Glomerular endothelial cell (primary cell): ENCODE measurements at places on chromosomes 4 and X.

DNA sequence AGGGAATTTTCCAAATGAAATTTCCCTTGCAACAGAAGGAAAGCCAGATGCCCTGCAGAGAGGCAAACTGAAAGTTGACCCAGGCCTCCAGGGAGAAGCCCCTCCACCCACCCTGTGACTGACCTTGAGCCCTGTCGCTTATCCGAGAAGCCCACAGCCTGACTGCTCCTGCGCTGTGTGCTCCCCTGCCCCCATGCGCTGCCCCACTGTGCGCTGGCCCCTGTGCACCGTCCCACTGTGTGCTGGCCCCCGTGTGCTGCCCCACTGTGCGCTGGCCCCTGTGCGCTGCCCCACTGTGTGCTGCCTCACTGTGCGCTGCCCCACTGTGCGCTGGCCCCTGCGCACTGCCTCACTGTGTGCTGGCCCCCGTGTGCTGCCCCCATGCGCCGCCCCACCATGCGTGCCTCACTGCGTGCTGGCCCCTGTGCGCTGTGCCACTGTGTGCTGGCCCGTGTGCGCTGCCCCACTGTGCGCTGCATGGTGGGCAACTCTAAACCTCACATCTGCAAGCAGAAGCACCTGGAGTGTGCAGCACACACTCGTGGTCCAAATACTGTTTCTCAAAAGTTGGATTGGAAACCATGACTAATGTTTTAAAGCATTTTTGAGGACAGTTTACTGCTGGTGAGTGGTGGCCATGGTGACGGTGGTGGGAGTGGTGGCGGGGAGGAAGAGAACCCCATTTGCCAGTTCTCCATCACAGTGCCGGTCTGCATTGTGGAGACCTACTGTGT, 8.3 kb upstream of the GRPEL1 start:
- DNase-seq = no peak

GRCh38 chrX:47571215-47571614, 10.2 kb downstream of the ARAF start:
- no peak for DNase-seq

GRCh38 chrX:65587616-65588526, 53.3 kb upstream of the LAS1L start:
- DNase-seq = no peak

GRCh38 chrX:21734175-21734574, 23.7 kb downstream of the SMPX start:
- no peak for DNase-seq

- no peak for DNase-seq
These were observed 3.1 kb upstream of the SLC26A1 start for GRCh38 chr4:996030-996996.

DNA sequence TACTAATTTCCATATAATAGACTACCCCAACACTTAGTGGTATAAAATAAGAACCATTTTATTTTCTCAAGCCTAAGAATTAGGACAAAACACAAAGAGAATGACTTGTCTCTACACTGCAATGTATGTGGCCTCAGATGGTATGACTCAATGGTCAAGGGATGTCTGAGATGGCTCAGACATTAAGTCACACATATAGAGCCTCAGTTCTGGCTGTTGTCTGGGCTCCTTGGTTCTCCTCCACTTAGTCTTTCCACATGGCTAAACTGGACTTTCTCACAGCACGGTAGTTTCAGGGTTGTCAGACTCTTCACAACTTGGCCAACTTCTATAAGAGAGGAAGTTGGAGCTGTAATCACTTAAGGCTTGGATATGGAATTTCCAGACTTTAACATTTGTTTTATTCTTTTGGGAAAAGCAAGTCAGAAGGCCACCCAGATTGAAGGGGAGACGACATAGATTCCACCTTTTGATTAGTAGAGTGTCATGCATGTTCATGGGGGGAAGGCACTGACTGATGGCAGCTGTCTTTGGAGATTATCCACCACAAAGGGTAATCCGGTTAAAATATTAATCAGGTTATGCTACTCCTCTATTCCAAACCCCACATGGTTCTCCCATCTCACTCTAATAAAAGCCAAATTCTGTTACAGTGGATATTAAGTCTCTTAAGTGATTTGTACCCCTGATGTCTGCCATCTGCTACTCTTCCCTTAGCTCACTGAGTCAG, 9.4 kb downstream of the IL15 start:
- DNase-seq = no peak

DNA sequence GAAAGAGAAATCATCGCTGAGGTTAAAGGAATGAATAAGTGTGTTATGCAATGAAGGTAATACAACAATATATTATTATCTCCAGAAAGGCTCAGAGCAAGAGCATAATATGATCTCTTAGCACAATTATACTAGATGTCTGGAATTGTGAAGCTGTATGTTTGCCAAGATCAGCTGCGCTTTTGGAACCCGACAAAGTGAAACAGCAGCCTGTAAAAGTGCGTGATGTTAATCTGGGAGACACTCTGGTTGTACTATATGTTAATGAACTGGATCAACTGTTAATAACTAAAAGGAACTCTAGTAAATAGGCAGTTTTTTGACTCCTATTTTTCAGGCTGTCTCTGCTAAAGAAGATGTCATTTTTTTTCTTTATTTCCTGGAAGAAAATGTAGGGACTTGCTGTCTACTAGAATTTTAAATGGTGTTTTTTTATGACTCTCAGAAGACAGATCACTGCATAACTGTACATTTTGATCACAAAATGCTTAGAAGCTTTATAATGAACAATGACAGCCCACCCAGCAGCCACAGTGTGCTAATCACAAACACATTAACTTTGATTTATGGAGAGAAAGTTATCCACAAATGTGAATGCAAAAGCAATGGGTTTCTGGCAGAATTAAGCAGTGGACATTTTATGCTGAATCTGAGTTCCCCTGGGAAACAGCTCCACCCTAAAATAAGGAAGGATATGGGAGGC, 50.2 kb downstream of the UGT2B28 start:
- DNase-seq = no peak

GRCh38 chr4:123649645-123650391, 253.2 kb downstream of the SPRY1 start:
- no peak for DNase-seq

DNA sequence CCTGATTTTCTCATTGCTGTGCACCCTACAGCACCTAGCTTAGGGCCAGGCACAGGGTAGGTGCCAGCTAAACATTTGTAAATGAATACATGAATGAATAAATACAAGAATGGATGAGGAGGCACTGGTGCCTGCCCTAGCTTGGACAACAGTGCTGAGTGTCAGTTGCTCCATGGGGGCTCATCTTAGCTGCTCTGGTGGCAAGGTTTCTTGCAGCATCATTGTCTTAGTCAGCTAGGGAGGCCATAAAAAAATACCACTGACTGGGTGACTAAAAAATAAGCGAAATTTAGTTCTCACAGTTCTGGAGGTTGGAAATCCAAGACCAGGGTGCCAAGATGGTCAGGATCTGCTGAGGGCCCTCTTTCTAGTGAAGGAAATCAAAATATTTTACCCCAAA, 31.2 kb downstream of the TMEM31 start:
- no peak for DNase-seq

- no peak for DNase-seq
These were observed 124.1 kb upstream of the PDHA2 start for GRCh38 chr4:95715830-95716229.

GRCh38 chr4:77777135-77777807, 41.9 kb downstream of the CNOT6L start:
- DNase-seq = no peak

- DNase-seq = no peak
These were observed 52.8 kb upstream of the CCSER1 start for GRCh38 chr4:90074322-90074886.

DNA sequence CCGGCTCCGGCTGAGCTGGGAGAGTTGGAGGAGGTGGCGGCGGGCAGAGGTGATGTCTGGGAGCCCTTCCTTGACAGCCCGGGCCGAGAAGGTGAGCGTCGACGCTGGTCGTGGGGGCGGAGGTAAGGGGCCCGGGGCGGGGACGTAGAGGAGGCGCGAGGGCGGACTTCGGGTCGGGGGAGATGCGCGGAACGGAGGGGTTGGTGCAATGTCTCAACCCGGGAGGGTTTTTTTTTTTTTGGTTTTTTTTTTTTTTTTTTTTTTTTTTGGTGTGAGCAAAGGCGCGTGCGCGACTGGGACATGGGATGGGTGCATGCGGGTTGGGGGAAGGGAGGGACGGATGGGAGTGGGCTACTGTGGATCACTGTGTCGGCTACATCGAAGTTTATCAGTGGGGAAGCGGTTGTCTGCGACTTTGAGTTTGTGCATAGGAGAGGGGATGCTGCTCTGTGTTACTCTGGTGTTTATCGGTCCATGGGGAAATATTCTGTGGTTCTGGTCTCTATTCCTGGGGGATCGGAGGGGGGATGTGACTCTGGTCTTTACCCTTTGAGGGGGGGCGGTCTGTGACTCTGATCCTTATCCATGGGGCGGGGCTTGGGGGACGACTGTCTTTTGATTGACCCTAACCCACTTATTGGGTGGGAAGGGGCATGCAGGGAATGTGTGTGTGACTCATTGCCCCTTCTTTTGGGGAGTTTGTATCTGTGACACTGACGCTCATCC, 537 bp downstream of the RBM10 start:
- no peak for DNase-seq

GRCh38 chr4:126306152-126306869, 991.6 kb downstream of the FAT4 start:
- no peak for DNase-seq

DNA sequence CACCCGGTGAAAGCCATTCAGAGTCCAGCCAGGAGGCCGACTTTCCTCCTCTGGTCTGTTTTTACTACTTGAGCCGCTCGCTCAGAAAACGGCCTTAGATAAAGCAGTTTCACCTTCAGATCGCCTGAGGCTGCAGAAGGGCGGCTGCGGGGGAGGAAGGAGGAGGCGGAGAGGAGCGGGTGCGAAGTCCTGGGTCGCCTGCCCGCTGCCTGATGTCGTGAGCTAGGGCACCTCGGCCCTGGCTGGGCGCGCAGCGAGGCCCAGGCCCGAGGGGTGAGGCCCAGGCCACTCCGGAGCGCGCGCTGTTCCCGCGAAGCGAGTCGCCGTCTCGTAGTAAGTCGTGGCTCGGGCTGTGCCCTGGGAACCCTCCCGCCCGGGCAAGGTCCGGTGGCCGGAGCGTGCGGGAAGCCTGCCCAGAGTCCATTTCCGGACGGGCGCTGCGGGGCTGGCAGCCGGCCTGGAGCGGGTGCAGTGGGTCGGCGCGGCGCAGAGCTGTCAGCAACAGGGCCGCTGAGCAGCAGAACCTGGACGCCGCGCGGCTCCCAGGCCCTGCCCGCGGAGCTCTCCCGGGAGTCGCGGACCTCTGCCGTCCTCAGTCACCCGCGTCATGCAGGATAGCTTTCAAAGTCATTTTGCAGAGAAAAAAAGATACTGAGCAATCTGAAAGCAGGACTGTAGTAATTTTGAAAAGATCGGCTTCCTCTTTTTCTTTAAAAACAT, 18.6 kb downstream of the TRIM2 start:
- no peak for DNase-seq

- no peak for DNase-seq
These were observed 91.6 kb downstream of the APBB2 start for GRCh38 chr4:41122775-41123174.

GRCh38 chr4:144709793-144710525, 64.0 kb downstream of the HHIP start:
- DNase-seq = no peak

DNA sequence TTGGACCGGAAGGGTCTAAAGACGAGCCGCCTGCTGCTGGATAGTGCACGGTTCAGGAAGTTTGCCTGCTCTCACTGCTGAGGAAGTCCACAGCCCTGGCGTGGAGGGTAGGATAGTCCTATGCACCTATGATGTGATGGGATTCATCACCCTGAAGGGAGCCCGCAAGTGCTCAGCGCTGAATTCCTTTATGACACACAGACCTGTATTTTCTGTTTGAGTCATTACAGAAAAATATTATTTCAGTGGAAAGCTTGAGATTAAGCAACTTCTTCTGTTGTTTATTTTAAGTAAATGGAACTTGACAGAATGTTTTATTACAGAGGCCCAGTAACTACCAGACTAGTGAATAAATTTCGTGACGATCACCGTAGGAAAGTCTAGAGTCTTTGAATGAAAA, 123.2 kb downstream of the TRIML1 start:
- no peak for DNase-seq

GRCh38 chr4:77040270-77040669, 35.5 kb downstream of the CCNI start:
- DNase-seq = no peak

- no peak for DNase-seq
These were observed 81.7 kb upstream of the STOX2 start for GRCh38 chr4:183823434-183823833.

- no peak for DNase-seq
These were observed 373.3 kb downstream of the IDS start for GRCh38 chrX:149131774-149132173.

- no peak for DNase-seq
These were observed 42.3 kb downstream of the NALF2 start for GRCh38 chrX:69546417-69546816.

DNA sequence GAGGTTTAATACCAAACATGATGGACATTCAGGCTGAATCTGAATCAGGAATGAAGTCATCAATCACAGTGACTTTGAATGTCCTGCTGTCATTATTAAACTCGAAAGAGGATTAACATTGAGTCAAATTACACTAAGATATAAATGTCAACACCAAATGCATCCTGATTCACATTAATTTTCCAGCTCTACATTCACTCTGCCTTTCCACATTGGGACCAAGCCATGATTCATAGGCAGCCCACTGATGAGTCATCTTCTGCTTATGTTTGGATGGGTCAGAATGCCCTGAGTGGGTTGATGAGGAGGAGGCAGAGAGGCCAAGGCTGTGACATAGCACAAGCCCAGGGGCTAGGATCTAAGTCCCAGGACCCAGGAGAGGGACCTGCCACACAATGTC, 247.6 kb upstream of the RPS6KA3 start:
- DNase-seq = no peak

DNA sequence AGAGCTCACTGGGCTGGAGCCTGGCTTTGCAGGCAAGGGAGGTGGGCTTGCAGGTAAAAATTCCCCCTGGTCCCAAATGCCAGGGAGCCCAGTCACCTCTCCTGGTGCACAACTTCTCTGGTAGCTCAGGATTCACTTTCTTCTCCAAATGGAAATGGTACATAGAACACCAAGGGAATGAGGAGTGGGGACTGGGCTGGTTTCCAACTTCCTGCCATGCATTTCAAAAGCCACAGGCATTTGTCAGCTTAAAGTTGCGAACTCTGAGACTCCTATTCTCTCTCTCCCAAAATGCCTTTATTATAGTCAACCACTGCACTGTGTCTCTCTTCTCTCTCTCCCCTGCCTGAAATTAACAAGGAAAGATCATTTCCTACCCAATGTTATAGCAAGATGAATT, 177.3 kb downstream of the GRIA3 start:
- DNase-seq = no peak

DNA sequence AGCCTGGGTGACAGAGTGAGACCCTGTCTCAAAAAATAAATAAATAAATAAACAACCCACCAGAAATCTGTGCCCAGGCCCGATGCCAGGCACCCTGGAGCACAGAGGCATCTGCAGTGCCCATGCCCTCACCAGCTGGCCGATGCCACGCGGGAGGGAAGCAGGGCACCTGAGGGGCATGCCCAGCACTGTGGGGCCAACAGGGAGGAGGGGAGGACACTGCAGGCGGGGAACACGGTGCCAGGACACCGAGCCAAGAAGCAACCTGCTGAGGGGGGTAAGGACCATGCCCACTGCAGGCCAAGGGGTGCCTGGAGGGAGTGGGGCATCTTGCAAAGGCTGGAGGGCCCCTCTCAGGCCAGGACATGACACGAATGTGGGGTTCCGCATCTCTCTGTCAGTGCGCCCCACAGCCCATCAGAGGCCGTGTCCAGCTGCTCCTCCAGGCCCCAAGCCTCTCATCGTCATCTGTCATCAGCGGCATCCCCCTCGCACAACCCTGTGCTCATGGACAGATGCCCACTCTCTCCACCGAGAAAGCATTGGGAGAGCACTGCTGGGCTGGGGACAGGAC, 13.3 kb upstream of the DUSP9 start:
- no peak for DNase-seq

- DNase-seq = no peak
These were observed 145.0 kb downstream of the RTL3 start for GRCh38 chrX:78513971-78514738.
